ENCODE measurements at places on chromosomes 12 and 14. TPM values are rescaled to one million over a fixed set of nuclear protein-coding genes. Genes with fewer than 3 reads are reported as not detected.

DNA sequence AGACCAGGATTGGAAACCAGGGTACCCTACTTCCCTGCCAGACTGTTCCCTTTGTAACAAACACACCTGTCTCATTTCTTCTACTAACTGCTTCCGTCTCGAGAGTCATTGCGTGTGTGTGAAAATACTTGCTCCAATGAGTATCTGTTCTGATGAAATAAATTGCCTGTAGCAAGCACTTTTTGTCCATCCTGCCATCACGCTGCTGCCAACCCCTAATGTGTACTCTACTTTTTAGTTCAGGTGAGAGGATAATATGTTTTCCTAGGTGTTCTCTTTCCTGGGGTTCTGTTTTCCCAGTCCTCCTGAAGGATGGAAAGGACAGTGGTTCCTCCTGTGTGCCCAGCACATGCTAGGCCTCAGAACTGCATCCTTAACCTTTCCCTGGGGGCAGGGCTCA lies 1.0 kb downstream of the TUNAR start:
- no peak for DNase-seq

GRCh38 chr14:49858383-49858782 lies 5.8 kb upstream of the NEMF start:
- DNase-seq: no peak

GRCh38 chr14:70315942-70316341 lies 43.5 kb downstream of the COX16 start:
- DNase-seq: no peak

- DNase-seq: no peak
Observed at GRCh38 chr14:35088514-35088913, 33.3 kb downstream of the PPP2R3C start.

DNA sequence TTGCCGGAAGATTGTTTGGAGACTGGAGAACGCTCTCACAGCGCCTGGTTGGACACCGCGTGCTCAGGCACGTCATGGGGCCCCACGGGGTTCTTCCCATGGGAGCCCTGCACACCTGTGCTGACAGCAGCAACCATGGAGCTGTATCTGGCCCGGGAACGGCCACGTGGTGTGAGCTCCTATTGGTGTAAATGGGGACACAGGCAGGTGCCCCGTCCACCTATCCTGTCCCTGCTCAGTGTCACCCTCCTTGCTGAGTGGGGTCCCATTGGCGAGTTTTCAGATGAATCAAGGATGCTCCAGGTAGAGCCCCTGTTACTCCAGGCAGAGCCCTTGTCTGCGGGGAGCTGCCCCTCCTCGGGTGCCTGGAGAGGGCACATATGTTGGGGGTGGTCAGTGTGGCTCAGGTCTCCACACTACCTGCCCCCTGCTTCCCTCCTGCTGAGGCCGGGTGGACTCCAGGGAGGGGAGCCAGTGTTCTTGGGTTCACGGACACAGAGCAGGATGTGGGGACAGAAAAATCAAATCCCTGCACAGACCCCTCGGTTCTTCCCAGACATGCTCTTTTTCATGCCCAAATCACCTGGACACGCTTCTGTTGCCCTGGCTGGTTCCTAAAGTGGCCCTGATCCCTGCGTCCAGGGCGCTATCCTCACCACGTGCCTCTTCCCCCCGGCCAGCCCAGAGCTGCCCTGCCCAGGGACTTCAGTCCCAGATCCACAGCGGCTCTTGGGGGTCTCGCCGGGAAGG lies 250.1 kb downstream of the ADGRD1 start:
- no peak for DNase-seq

DNA sequence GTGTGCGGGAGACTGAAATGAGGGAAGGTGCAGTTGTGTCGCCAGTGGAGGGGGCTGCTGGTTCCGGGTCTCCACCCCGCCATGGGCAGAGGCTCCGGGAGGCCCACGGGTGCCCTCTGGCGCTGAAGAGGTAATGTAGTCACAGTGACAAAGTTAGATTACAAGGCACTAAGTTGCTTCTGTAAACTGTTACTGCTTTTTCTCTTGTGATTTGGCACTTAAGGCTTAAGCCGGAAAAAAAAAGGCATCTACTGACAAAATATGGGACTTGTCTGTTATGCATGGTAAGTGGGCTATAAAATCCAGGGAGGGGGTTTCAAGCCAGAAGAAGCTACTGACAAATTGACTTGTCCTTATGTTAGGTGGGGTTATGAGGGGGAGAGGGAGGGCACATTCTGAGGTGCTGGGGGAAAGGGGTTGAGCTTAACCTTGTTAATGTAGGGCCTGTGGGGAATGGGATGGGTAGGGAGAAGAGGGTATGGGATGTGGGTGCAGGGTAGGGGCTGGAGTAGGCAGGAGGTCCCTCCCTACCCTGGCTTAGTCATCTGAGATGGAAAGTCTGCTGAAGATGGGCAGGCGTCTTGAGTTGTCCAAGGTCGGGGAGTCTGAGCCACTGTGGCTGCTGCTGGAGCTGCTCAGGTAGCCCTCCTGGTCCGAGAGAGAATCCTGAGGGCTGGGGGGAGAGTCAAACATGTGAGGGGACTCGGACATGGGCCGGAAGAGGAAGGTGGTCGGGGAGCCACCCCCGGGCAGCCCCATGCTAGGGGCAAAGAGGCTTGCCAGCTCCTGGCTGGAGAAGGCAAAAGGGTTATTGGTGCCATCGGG lies 3.7 kb downstream of the ZFP36L1 start:
- DNase-seq: peak; percentile 70

DNA sequence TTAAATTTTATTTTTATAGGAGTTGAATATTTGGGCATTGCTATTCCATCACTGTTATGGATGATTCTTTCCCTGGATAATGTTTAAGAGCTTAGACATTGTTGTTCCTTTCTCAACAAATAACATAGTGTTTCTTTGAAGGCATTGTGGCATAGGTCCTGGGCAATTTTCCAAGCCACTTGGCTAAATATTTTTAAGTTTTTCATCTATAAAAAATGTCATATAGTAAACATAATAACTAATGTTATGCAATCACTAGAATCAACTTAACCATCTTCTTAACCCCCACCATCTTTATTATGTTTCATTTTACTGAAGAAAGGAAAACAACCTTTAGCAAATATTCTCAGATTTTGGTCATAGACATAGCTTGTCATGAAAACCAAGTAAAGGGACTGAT lies 600.6 kb upstream of the LMO3 start:
- DNase-seq: no peak

DNA sequence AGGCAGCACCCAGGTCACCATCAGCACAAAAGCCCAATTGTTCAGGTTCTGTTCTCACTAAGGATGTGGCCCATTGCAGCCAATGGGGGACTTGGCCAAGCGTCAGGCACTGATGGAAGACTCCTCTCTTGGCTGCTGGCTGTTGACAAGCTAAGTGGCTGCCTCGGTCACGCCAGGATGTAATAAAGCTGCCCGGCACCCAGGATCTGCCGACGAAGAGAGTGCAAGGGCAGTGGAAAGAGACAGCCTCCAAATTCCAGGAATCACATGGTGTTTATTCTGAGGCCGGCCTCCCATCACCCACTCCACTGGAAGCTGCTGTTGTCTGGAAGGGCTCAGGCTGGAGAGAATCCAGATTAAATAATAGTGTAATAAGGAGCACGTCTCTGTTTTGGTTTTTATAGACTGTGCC lies 451.8 kb upstream of the TBX3 start:
- peak; percentile 5 for DNase-seq

- DNase-seq: peak; percentile 6
Observed at GRCh38 chr14:40362856-40363255, 930.6 kb upstream of the FBXO33 start.

- DNase-seq: no peak
Observed at GRCh38 chr12:94218233-94218632, 69.9 kb downstream of the PLXNC1 start.

- DNase-seq: no peak
Observed at GRCh38 chr12:106147956-106148355, 9.2 kb upstream of the NUAK1 start.

GRCh38 chr12:130617219-130617618 lies 98.9 kb downstream of the RIMBP2 start:
- DNase-seq: no peak

- no peak for DNase-seq
Observed at GRCh38 chr12:45124485-45125155, 73.7 kb upstream of the DBX2 start.

GRCh38 chr14:24204163-24205146 lies 1.0 kb upstream of the TSSK4 start:
- no peak for DNase-seq

- peak; percentile 98 for DNase-seq
Observed at GRCh38 chr12:22544038-22544979, at the start of gene C2CD5. Gene C2CD5, minus strand, starts transcription at chr12:22544542. Its CDS starts 392 bp downstream, at chr12:22544150.

- DNase-seq: no peak
Observed at GRCh38 chr14:56216626-56217379, 98.6 kb downstream of the PELI2 start.

DNA sequence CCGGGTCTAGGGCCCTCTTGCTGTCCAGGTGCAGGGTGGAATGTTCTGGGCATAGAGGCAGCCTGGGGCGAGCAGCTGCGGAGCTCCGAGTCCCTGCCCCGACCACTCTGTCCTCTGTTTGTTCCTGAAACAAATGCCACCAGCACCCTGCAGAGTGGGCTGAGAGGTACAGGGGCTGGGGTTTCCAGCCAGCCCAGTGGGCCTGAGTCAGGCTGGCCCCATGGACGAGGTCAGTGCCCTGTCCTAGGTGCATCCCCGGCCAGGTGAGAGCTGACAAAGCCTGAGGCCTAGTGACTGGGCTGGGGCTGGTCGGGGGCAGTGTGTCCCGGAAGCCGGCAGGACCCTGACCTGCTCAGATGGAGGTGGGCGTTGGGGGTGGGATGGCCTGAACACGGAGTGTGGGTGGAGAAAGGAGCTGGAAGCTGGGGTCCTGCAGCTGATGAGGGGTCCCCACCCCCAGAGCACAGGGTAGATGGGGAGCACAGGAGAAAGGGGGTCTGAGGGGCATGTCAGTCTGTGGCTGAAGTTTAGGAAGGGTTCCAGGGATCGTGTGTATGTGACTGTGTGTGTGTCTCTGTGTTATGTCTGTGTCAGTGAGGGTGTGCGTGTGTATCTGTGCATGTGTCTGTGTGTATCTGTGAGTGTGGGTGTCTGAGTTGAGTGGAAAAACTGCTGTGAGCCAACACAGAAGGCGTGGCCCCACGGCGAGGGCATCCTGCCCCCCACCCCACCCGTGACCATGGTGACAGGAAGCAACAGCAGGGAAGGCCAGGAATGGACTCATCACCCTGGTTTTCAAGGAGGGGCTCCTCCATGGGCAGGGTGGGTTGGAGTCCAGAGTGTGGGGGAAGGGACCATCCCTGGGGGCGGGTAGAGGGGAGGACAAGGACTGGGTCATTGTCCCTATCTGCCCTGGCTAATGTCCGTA lies 2.4 kb upstream of the CRIP1 start:
- DNase-seq: no peak

DNA sequence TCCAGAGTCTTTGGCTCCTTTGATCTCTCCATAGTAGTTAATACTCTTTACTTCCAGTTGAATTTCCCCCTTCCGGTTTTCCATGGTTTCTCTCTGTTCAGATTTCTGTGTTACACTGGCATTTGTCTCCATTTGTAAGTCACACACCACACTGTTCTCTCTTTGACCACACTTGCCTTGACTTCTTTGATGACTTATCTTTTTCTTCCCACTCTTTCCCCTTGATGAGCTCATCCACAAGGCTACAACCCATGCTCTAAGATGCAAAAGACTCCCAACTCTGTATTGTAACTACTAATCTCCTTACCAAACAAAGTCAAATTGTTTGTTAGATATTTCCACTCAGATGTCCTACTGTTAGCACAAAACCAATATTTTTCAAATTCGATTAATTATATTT lies 242.7 kb upstream of the E2F7 start:
- DNase-seq: no peak

DNA sequence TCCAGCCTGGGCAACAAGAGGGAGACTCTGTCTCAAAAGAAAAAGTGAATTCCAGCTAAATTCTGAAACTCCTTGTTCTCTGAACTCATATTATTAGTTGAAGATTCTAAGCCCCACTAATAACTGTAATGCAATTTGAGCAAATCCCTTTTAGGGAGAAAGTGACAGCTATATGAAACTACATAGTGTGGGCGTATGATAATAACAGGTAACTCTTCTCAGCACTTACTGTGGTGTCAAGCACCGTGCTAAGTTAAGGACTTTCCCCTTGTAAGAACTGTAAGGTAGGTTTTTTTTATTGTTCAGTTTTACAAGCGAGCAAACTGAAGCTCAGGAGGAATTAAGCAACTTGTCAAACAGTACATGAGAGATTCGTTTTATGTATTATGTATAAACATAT lies 5.4 kb downstream of the ANKRD13A start:
- no peak for DNase-seq

DNA sequence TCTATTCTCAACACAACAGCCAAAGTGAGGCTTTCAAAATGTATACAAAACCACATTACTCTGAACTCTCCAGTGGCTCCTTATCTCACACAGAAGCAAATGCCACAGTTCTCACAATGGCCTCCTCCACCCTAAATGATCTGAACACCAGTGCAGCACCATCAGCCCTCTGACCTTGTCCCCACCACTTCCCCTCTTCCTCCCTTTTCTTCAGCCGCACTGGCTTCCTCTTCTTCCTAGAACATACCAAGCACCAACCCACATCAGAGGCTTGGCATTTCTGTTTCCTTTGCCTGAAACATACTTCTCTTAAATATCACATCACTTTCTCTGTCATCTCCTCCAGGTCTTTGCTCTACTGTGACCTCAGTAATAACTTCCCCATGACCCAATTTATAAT lies 66.3 kb downstream of the GPR135 start:
- no peak for DNase-seq

- DNase-seq: no peak
Observed at GRCh38 chr12:68425998-68426397, 93.8 kb upstream of the MDM1 start.

GRCh38 chr12:25101092-25101445 lies 93.9 kb downstream of the DNAI7 start:
- DNase-seq: no peak

GRCh38 chr14:96129128-96129736 lies 75.4 kb upstream of the BDKRB2 start:
- DNase-seq: no peak

DNA sequence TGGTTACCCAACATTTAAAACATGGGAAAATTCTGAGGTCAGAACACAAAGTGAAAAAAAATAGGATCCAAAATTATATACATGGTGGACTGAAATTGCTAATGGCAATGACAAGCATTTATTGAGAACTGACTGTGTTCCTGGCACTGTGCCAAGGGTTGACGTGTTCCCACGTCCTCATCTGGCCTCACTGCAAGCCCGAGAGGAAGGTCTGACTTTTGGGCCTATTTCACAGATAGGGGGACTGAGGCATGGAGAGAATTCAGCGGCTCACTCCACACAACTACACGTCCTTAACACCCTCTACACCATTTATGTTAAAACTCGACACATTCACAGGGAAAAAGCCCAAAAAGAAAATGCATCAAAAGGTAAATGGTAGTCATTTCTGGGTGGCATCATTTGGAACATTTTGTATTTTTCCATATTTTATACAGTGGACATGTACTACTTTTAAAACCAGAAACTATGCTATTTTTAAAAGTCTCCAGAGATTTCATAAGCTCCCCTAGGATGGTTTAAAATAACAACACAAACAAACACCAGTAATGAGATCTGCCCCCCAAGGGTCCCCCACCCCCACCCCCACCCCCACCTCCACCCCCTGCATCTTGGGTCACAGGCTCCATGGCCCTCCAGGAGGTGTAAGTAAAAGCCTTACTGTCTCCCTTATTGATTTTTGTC lies 27.7 kb downstream of the CLMN start:
- no peak for DNase-seq

OR6C68 gene
- total RNA-seq: not detected

HOXC12 gene
- not detected for total RNA-seq

PIWIL1 gene
- not detected for total RNA-seq

E2F7 gene
- total RNA-seq: 4.7 TPM

RAB21 gene
- 55.0 TPM for total RNA-seq

SIX1 gene
- 22.9 TPM for total RNA-seq

KLHL33 gene
- not detected for total RNA-seq

KCNJ8 gene
- 1.4 TPM for total RNA-seq

TAS2R7 gene
- total RNA-seq: not detected

APEX1 gene
- 171 TPM for total RNA-seq

INSM2 gene
- total RNA-seq: not detected

All from Caki2 (cell line).